NB4 (cell line): ENCODE measurements at places on chromosomes 3 and 15.

GRCh38 chr15:73330206-73331051 lies 38.3 kb downstream of the HCN4 start:
- no peak for DNase-seq

DNA sequence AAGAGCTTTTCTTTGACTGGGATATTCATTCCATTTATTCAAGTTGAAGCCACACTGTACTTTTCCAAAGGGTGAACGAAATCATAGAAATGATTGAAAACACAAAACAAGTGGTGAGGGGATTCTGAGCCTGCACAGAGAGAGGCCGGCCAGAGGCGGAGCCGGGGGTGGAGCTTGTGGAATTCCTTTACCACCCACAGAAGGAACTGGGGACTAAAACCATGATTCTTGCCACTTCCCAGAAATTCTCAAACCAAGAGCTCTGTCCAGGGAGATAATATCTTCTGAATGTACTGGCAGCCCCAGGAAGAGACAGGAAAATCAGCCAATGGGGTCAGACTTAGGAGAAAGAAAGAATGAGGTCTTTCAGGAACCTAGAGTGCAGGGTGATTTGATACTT lies 20.8 kb downstream of the FBN1 start:
- no peak for DNase-seq

GRCh38 chr3:142958707-142959106 lies 4.8 kb downstream of the PAQR9 start:
- no peak for DNase-seq

DNA sequence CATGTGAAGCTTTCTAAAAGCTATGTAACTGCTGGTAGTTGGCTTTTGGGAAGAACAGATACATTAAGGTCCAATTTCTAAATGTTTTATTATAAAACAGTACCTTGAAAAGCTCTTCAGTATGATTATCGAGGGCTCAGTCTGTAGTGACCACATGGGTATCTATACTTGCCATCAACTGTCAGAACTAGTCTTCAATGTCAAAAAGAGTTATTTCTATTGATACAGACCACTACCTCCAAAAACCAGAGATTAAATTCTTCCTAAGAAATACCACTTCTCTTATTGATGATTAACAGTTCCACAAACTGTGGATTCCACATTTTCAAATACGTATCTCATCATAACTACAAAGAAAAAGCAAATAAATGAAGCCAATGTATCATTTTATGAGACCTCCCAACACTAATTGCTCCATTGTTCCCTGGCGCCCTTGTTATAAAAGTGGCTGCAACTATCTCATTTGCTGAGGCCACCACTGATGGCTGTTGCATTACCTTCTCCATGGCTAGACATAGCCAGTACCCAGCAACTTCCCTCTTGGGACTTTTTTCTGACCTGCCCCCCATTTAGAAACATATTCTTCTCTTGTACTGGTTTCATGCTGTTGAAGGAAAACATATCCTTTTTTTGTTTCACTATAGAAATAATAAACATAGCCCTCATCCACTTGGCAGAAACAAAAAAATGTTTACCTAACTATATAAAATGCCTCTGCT lies 33.9 kb upstream of the MBNL1 start:
- DNase-seq = peak; percentile 40

GRCh38 chr15:92915766-92916435 lies 15.8 kb downstream of the CHD2 start:
- DNase-seq = no peak
